ENCODE measurements at places on chromosomes 11 and 22.

GRCh38 chr11:33608386-33608785, 92.2 kb downstream of the C11orf91 start:
- no peaks in the 10 kb centered on the region for H3K4me1 ChIP-seq
- H3K27ac ChIP-seq: no peak overlapping the region
- H3K36me3 ChIP-seq: no peaks in the 10 kb centered on the region
- DNase-seq: no peak
- no peaks in the 10 kb centered on the region for H3K27me3 ChIP-seq
- no peak overlapping the region for H3K4me3 ChIP-seq

GRCh38 chr22:37178350-37179125, 9.5 kb downstream of the C1QTNF6 start:
- no peak overlapping the region for H3K27ac ChIP-seq
- no peaks in the 10 kb centered on the region for H3K27me3 ChIP-seq
- no peak overlapping the region for H3K4me3 ChIP-seq
- DNase-seq: peak; percentile 85

DNA sequence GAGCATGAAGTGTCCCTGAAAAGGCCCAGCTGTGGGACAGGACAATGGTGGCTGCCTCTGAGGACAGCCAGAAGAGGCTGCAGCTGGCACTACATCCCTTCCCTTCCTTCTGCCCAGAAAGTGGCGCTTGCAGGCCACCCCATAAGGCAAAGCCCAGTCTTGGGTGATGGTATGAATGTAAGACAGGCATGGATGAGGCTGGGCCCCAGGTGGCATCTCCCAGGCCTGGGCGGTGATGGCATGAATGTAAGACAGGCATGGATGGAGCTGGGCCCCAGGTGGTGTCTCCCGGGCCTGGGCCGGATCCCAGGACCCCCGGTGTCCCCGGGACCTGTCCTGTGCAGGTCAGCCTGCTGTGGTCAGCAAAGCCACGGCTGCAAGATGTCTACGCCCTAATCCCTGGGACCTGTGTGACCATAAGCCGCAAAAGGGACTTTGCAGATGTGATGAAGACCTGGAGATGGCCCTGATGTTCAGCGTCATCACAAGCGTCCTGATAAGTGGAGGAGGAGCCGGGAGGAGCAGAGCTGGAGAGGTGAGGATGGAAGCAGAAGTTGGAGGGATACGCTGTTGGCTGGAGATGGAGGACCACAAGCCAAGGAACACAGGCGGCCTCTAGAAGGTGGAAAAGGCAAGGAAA, 181.1 kb downstream of the CTTN start:
- no peaks in the 10 kb centered on the region for H3K4me1 ChIP-seq
- H3K27me3 ChIP-seq: no peaks in the 10 kb centered on the region
- no peak overlapping the region for H3K27ac ChIP-seq
- no peak overlapping the region for H3K4me3 ChIP-seq
- no peak for DNase-seq

- no peak overlapping the region for H3K4me3 ChIP-seq
- peak; percentile 62 for DNase-seq
- no peaks in the 10 kb centered on the region for H3K4me1 ChIP-seq
- no peaks in the 10 kb centered on the region for H3K27me3 ChIP-seq
- no peaks in the 10 kb centered on the region for H3K36me3 ChIP-seq
- H3K27ac ChIP-seq: no peak overlapping the region
Measured at GRCh38 chr11:28529540-28530410, 421.6 kb downstream of the METTL15 start.

DNA sequence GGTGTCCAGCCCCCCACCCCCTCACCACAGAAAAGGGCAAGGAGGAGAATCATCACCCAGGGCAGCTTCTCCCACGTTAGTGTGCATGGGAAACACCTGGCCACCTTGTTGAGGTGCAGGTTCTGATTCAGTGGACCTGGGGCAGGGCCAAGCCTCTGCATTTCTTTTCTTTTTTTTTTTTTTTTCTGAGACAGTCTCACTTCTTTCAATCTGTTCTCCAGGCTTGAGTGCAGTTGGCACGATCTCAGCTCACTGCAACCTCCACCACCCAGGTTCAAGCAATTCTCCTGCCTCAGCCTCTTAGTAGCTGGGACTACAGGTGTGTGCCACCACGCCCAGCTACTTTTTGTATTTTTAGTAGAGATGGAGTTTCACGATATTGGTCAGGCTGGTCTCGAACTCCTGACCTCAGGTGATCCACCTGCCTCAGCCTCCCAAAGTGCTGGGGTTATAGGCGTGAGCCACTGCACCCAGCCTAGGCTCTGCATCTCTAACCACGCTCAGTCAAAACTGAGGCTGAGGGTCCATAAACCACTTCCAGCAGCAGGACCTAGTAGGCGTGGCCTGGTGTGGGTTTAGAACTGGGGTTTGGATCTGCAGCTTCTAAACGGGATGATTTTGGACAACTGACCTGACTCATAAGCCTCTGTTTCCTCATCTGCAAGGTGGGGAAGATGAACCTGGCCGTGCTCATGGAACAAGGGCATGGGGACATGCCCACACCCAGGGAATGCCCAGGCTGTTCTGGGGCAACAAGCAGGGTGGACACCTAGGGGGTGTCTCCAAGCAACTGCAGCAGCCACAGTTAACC, 734 bp downstream of the ZP1 start:
- no peak overlapping the region for H3K4me3 ChIP-seq
- H3K4me1 ChIP-seq: no peaks in the 10 kb centered on the region
- H3K27ac ChIP-seq: no peak overlapping the region
- DNase-seq: no peak
- no peaks in the 10 kb centered on the region for H3K27me3 ChIP-seq

- peaks cover 16% of the 10 kb centered on the region for H3K4me1 ChIP-seq
- no peaks in the 10 kb centered on the region for H3K27me3 ChIP-seq
- H3K27ac ChIP-seq: no peak overlapping the region
- H3K4me3 ChIP-seq: no peak overlapping the region
- DNase-seq: no peak
Measured at GRCh38 chr11:116710001-116710674, 62.6 kb downstream of the BUD13 start.

DNA sequence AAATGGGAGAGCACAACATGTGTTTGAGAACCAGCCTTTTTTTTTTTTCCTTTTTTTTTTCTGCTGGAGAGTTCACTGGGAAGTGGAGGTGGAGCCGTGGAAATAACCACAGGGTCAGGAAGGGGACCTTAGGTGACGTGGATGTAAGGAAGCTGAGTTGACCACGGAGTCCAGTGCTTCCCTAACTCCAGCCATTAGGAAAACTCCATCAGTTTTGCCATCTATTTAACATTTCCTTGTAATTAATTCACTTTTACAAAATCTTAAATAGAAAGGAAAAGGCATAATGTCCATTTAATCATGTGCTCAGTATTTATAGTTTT, 2.0 kb upstream of the CDK2AP2 start:
- no peak for DNase-seq
- peaks cover 16% of the 10 kb centered on the region for H3K4me1 ChIP-seq
- H3K27ac ChIP-seq: no peak overlapping the region

GRCh38 chr11:103811870-103812455, 224.5 kb upstream of the DDI1 start:
- no peaks in the 10 kb centered on the region for H3K36me3 ChIP-seq
- no peak for DNase-seq
- H3K27me3 ChIP-seq: no peaks in the 10 kb centered on the region
- no peak overlapping the region for H3K27ac ChIP-seq

DNA sequence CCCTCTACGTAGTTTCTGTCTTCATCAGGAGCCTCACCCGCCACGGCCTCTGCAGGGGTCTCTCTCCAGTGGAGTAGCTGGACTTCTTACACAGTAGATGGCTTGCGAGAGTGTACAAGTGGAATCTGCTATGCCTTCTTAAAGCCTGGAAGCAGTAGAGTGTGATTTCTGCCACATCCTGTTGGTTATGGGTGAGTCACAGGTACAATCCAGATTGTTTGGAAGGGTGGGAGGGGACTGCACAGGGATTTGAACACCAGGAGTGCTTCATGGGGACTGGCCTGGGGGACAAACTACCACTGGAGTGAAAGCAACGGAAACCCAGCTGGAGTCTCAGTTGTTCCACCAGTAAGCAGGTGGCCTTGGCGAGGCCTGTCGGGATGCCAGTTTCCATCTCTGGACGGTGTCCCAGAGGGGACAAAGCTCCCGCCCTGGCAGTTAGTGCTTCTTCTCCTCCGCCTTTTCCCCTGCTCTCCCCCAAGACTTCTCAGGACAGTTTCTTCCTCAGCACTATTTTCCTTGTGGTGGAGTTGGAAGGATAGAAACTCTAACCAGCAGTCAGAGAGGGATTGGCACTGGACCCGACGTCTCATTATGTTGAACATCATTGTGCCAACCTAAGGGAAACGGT, 85.0 kb upstream of the RCN1 start:
- no peak overlapping the region for H3K4me3 ChIP-seq
- DNase-seq: no peak
- no peaks in the 10 kb centered on the region for H3K36me3 ChIP-seq
- no peak overlapping the region for H3K27ac ChIP-seq
- H3K27me3 ChIP-seq: no peaks in the 10 kb centered on the region

DNA sequence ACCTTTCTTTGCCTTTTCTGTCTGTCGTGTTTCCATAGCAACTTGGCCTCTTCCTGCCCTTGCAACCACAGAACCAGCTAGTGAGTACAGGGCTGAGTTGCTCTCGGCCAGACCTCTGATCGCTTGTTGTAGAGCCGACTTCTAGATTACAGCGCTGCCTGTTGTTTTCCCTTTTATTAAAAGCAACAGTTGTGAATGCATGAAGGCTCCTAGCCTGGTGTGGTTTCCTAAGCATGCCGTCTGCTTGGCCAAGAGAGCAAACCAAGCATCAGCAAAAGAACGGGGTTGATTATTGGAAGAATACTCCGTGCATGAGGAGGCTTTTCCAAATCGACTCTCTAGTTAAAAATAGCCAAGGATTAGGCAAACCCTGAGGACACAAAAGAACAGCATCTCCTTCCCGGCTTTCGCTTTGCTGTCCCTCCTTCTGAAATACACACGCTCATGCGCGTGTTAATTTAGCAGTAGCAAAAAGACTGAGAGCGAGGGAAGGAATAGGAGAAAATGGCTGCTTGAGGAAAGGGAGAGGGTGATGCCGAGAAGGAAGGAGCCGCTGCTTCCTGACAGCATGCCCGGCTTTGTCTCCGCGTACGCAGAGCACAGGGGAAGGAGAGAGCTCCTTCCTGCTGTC, 71.5 kb upstream of the TTC12 start:
- DNase-seq: peak; percentile 44
- no peaks in the 10 kb centered on the region for H3K36me3 ChIP-seq
- H3K27ac ChIP-seq: no peak overlapping the region
- H3K27me3 ChIP-seq: no peaks in the 10 kb centered on the region

DNA sequence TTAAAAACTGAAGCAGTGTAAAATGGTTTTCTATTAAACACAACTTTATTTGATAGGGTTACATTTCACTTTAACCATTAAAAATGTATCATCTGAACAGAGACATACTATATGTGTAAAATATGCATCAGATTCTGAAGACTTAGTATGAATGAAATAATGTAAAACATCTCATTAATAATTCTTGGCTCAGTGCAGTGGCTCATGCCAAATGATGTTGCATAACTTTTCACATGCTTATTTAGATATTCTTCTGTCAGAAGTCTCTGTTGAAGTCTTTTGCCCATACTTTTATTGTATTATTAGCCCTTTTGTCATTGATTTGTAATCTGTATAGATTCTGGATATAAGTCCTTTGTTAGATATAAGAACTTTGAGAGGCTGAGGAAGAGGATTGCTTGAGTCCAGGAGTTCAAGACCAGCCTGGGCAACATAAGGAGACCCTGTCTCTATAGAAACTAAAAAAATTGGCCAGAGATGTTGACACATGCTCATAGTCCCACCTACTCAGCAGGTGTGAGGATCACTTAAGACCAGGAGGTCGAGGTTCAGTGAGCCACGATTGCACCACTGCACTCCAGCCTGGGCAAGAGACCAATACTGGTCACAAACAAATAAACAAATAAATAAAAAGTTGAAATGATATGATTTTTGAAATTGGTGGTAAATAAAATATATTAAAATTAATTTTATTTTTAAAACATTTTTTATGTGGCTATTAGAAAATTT, 73.8 kb upstream of the PARVA start:
- H3K4me1 ChIP-seq: no peaks in the 10 kb centered on the region
- H3K36me3 ChIP-seq: no peaks in the 10 kb centered on the region
- no peak overlapping the region for H3K27ac ChIP-seq

- no peak for DNase-seq
- H3K36me3 ChIP-seq: no peaks in the 10 kb centered on the region
- peaks cover 13% of the 10 kb centered on the region for H3K4me1 ChIP-seq
- H3K27me3 ChIP-seq: no peaks in the 10 kb centered on the region
- no peak overlapping the region for H3K4me3 ChIP-seq
Measured at GRCh38 chr22:39364714-39365491, 15.1 kb downstream of the SYNGR1 start.

GRCh38 chr11:63507511-63507910, 1.6 kb downstream of the LGALS12 start:
- H3K4me3 ChIP-seq: no peak overlapping the region
- H3K27me3 ChIP-seq: no peaks in the 10 kb centered on the region
- peaks cover 8% of the 10 kb centered on the region for H3K4me1 ChIP-seq
- H3K36me3 ChIP-seq: no peaks in the 10 kb centered on the region
- no peak overlapping the region for H3K27ac ChIP-seq
- DNase-seq: no peak

- peaks cover 10% of the 10 kb centered on the region for H3K4me1 ChIP-seq
- peaks cover 74% of the 10 kb centered on the region for H3K27me3 ChIP-seq
- no peak overlapping the region for H3K4me3 ChIP-seq
- DNase-seq: peak; percentile 73
- no peaks in the 10 kb centered on the region for H3K36me3 ChIP-seq
Measured at GRCh38 chr11:128884703-128885338, 6.3 kb upstream of the KCNJ5 start.

- DNase-seq: no peak
- no peaks in the 10 kb centered on the region for H3K27me3 ChIP-seq
- no peak overlapping the region for H3K27ac ChIP-seq
- H3K4me3 ChIP-seq: no peak overlapping the region
- peaks cover 12% of the 10 kb centered on the region for H3K4me1 ChIP-seq
- H3K36me3 ChIP-seq: no peaks in the 10 kb centered on the region
Measured at GRCh38 chr22:39368461-39368911, 18.7 kb downstream of the SYNGR1 start.

DNA sequence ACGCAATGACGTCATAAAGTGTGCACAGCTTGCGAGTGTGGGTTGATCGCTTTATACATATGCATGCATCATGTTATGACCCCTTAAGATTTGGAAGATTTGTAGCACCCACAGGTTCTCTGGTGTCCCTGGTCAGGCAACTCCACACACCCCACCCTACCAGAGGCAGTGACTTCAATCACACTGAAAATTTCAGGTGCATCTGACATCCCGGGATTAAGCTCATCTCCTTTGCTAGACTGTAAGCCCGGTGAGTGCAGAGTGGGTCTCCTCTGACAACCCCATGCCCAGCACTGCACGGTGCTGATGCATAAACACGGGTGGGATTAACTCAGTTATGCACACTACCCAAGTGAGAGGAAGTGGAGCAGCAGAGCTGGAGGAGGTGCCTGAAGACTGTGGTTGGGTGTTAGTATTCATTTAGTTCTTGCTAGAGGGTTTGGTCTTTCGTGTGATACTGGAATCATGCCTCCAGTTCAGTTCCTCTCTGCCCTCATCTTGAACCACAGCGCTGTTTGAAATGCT, 6.5 kb downstream of the ARSA start:
- peaks cover 20% of the 10 kb centered on the region for H3K4me1 ChIP-seq
- no peak overlapping the region for H3K27ac ChIP-seq
- H3K4me3 ChIP-seq: peak overlapping the region; percentile 33
- peaks cover 22% of the 10 kb centered on the region for H3K27me3 ChIP-seq
- no peak for DNase-seq
- no peaks in the 10 kb centered on the region for H3K36me3 ChIP-seq
